ENCODE measurements at places on chromosomes 5 and 9.

DNA sequence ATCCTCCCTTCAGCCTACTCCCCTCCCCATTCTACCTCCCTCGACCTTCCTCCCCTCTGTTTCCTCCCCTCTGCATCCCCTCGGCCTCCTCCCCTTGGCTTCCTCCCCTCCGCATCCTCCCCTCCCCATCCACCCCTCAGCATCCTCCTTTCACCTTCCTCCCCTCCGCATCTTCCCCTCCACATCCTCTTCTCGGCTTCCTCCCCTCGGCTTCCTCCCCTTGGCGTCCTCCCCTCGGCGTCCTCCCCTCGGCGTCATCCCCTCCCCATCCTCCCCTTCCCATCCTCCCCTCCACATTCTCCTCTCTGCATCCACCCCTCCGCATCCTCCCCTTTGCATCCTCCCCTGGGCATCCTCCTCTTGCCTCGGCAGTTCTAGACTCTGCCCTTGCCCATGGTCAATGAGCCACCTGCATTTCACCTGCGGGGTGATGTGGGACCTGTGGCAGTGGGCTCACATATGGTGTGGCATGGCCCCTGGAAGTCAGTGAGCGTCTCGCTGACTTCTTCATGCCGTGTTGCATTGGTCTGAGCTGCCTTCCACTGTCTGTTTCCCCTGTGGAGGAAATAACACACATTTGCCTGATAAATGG, 113.0 kb downstream of the WNK2 start:
- no peak for DNase-seq
- H3K27ac ChIP-seq: no peak overlapping the region

DNA sequence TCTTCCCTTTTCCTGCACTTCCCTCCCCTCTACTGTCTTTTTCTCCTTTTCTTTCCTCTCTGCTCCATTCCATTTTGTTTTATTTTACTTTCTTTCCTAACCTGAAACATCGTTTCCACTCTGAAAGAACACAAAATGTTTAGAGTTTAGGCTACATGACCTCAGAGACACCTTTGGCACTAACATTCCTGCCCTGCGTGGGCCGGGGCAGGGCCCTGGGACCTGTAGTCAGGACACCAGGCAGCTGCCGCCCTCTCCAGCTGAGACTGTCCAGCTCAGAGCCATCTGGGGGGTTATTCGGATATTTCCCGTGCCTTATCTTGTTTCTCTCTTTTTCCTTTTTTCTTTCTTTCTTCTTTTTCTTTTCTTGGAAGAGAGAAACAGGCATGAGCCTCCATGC, 58.3 kb upstream of the ERCC6L2 start:
- no peak overlapping the region for H3K4me3 ChIP-seq
- no peaks in the 10 kb centered on the region for H3K27me3 ChIP-seq
- H3K4me1 ChIP-seq: no peaks in the 10 kb centered on the region

DNA sequence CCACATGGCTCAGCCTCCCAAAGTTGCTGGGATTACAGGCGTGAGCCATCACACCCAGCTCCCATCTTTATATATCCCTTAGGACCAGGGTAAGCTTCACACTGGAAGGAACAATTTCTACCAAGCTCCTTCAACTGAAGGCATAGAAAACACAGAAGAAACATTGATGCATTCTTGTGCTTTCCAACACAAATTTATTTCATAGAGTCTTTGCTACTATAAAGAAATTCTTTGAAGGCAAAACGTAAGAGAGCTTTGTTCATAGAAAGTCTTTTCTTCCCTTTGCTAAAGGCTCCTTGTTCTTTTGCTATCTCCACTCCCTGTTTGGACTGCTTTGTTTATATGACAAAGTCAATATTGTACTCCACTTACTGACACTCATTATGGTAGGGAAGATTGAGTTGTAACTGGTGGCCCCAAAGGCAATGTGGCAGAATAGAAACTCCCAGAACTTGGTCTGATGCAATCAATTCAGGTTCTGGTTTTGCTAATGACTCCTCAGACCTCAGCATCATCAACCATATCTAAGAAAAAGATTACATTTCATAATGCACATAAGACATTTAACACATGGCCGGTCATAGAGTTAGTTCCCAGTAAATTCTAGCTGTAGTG, 97.4 kb upstream of the CLINT1 start:
- H3K27me3 ChIP-seq: no peaks in the 10 kb centered on the region
- H3K36me3 ChIP-seq: no peaks in the 10 kb centered on the region
- DNase-seq: no peak
- H3K4me3 ChIP-seq: no peak overlapping the region
- H3K4me1 ChIP-seq: no peaks in the 10 kb centered on the region

GRCh38 chr5:29208024-29208423, 1985.5 kb upstream of the CDH6 start:
- H3K4me1 ChIP-seq: no peaks in the 10 kb centered on the region
- DNase-seq: no peak
- H3K27me3 ChIP-seq: no peaks in the 10 kb centered on the region
- H3K27ac ChIP-seq: no peak overlapping the region

- no peaks in the 10 kb centered on the region for H3K4me1 ChIP-seq
- H3K4me3 ChIP-seq: no peak overlapping the region
- DNase-seq: no peak
- H3K36me3 ChIP-seq: peaks cover 53% of the 10 kb centered on the region
- H3K27ac ChIP-seq: no peak overlapping the region
- H3K27me3 ChIP-seq: no peaks in the 10 kb centered on the region
Measured at GRCh38 chr9:5044160-5044559, 59.1 kb downstream of the JAK2 start.

Measured in left lung (tissue), 14 donors.